ENCODE measurements at places on chromosomes 1 and 21. TPM values are rescaled to one million over a fixed set of nuclear protein-coding genes. Genes with fewer than 3 reads are reported as not detected.

The PTPN22 gene
- total RNA-seq = 0.26 TPM

The CHAF1B gene
- 1.6 TPM for total RNA-seq

The TRIM45 gene
- total RNA-seq = 0.90 TPM

The RNF2 gene
- total RNA-seq = 30.6 TPM

The LPGAT1 gene
- 37.9 TPM for total RNA-seq

The LRRC8D gene
- total RNA-seq = 10.0 TPM

The KIF26B gene
- total RNA-seq = 3.8 TPM

The TCEA3 gene
- total RNA-seq = 0.13 TPM

The SLC25A24 gene
- total RNA-seq = 34.3 TPM

The KRTAP15-1 gene
- total RNA-seq = not detected

The AIM2 gene
- total RNA-seq = not detected

The VN1R5 gene
- not detected for total RNA-seq

The CLCNKB gene
- under 0.01 TPM for total RNA-seq

The EXOC8 gene
- total RNA-seq = 16.4 TPM

The TMCO1 gene
- total RNA-seq = 45.1 TPM

The ANXA9 gene
- total RNA-seq = not detected

The A3GALT2 gene
- not detected for total RNA-seq

The PPFIA4 gene
- total RNA-seq = 0.13 TPM

The NKAIN1 gene
- under 0.01 TPM for total RNA-seq

The DISC1 gene
- 6.2 TPM for total RNA-seq

The RASAL2 gene
- 12.6 TPM for total RNA-seq

The UTS2 gene
- not detected for total RNA-seq

The NRIP1 gene
- 35.6 TPM for total RNA-seq

The TCHHL1 gene
- not detected for total RNA-seq

The HUNK gene
- total RNA-seq = under 0.01 TPM

The IFNAR1 gene
- total RNA-seq = 22.3 TPM

The KRTAP21-2 gene
- not detected for total RNA-seq

The PRR9 gene
- total RNA-seq = not detected

The GJA8 gene
- not detected for total RNA-seq

The USH2A gene
- total RNA-seq = not detected

The MYBPHL gene
- not detected for total RNA-seq

The PROX1 gene
- 56.4 TPM for total RNA-seq

The ALPL gene
- total RNA-seq = 0.26 TPM

The HMCN1 gene
- 4.0 TPM for total RNA-seq

The SYT6 gene
- total RNA-seq = not detected

The CHIT1 gene
- total RNA-seq = not detected

The PDE9A gene
- 1.4 TPM for total RNA-seq

The SPRR1B gene
- not detected for total RNA-seq

The RGS16 gene
- total RNA-seq = 0.89 TPM

The CAPN8 gene
- total RNA-seq = not detected

The TBX19 gene
- total RNA-seq = 0.51 TPM

The GBP7 gene
- not detected for total RNA-seq

The LRRN2 gene
- 0.38 TPM for total RNA-seq

The CFAP107 gene
- not detected for total RNA-seq

The TNFRSF18 gene
- 0.26 TPM for total RNA-seq

The OR2L8 gene
- not detected for total RNA-seq

The PGM1 gene
- total RNA-seq = 43.1 TPM

The ITPKB gene
- total RNA-seq = 31.6 TPM

The KRTAP7-1 gene
- total RNA-seq = not detected

The KLHDC8A gene
- not detected for total RNA-seq

The UBR4 gene
- total RNA-seq = 74.1 TPM

The TTC22 gene
- not detected for total RNA-seq

The CD1B gene
- not detected for total RNA-seq

The MYBPH gene
- total RNA-seq = not detected

The TNFRSF14 gene
- 66.8 TPM for total RNA-seq

The U2AF1 gene
- 23.1 TPM for total RNA-seq

The CYP2J2 gene
- total RNA-seq = 0.25 TPM

The CELA2B gene
- total RNA-seq = not detected
